ENCODE measurements at places on chromosomes 12 and 14. TPM values are rescaled to one million over a fixed set of nuclear protein-coding genes. Genes with fewer than 3 reads are reported as not detected.

DNA sequence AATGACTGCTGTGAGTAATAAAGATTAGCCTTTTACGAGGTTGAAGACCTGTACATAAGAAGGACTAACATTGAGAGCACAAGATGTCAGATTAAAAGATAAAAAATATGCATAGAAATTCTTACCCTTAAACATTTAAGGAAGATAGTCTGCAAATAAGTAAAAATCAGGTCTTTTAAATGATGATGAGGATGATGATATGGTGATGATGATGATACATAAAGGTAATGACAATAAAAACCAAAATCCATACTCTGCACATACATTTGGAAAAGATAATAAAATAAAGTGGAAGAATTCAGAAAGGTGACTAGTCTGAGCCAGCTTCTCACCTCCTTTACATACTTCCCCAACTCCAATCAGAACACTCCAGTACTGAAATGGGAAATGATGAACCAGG, 124.5 kb downstream of the PTCSC3 start:
- H3K36me3 ChIP-seq = no peaks in the 10 kb centered on the region
- H3K4me3 ChIP-seq = no peak overlapping the region
- no peak for DNase-seq
- H3K27ac ChIP-seq = no peak overlapping the region

- peaks cover 8% of the 10 kb centered on the region for H3K4me1 ChIP-seq
- H3K27ac ChIP-seq = no peak overlapping the region
- H3K36me3 ChIP-seq = no peaks in the 10 kb centered on the region
- no peak for DNase-seq
- H3K4me3 ChIP-seq = no peak overlapping the region
Observed at GRCh38 chr12:58883576-58884334, 36.5 kb downstream of the LRIG3 start.

The RGS6 gene
- 0.45 TPM for polyA plus RNA-seq

DNA sequence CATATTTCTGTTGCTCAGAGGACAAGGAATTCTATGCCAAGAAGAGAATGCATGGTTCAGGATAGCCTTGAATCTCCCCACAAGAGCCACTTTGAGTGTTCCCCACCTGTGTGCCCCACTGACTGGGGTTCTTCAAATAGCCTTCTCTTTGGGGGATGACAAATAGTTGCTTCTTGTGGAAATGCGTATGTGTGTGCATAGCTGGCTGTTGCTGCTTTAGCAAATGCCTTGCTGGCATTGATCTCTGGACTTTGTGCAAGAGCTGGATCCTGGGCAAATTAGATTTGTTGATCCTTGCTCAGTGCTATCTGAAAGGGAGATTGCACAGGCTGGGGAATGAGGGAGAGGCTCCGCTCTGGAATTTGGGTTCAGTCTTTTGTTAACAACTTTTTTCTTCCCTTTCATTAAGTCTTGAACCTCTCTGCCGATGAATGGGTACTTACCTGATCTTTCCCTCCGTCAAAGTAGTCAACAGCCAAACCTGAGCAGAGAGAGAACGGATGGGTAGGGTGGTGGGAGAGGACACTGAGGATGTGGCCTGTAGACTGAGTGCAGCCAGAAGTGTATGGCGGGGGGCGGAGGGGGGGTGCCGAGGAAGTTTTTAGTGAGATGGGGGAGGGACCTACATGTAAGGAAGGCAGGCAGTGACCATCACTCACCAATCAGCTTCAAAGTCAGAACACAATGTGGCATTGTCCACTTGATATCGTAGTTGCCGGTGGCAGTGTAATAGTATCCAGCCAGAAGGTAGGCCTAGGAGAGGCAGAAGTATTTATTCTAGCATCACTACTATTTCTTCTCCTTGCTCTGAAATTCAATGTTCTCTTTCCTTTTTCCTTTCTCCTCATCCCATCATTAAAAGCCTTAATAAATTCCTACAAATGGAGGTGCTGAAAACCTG, 10.7 kb downstream of the EMG1 start:
- H3K4me3 ChIP-seq = no peak overlapping the region
- H3K27ac ChIP-seq = no peak overlapping the region
- no peaks in the 10 kb centered on the region for H3K4me1 ChIP-seq
- no peak for DNase-seq
- peaks cover 51% of the 10 kb centered on the region for H3K36me3 ChIP-seq

The DNAI7 gene
- 1.1 TPM for polyA plus RNA-seq

DNA sequence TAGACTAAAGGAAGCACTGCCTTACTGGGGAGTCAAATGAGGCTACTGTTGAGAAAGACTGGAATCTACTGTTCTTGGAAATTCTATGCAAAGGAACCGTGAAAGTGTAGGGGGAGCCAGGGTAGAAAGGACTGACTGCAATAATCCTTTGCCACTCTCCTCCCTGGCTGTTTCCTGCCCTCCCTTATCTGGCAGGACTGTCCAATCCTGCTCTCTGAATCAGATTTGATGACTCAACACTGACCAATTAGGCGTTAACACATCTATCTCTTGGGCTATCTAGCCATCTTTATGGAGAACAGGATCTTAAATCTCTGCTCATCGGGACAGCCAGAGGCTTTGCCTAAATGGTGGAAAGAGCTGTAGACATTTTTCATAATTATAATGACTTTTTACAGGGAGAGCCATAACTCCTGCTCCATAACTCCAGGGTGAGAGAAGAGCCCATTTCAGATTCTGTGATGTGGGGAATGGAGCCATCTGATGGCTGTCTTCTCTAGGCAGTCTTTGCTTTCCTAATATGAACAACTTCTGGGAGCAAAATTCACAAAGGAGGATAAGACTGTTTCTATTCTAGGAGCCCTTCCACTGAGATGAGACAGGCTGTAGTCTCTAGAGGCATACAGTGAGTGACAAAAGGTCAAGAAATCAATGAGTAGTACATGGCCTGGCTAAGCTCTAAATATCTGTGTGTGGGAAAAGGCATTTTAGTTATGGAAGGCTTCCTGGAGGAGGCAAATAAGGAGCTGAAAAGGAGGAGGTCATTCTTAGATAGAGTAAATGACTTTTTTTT, 68.9 kb upstream of the CISTR start:
- no peaks in the 10 kb centered on the region for H3K4me1 ChIP-seq
- H3K27me3 ChIP-seq = peaks cover 7% of the 10 kb centered on the region

DNA sequence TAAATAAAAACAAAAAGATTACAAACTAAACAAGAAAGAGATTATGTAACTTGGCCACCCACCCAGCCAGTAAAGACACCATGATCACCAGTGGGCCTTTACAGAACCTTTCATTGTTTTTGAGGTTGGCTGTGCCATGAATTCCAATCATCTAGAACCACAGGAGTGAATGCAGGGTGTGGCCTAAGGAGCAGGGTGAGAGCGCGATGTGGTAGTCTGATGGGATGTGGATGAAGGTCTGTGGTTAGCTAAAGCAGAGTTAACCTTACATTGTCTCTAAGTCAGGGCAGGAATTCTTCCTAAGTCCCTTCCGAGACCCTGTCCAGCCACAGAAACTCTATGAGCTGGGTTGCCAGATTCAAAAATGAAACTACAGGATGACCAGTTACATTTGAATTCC, 54.0 kb upstream of the CDKN3 start:
- H3K4me1 ChIP-seq = no peaks in the 10 kb centered on the region
- no peak overlapping the region for H3K4me3 ChIP-seq

The KRT74 gene
- polyA plus RNA-seq = not detected

The LIN7A gene
- polyA plus RNA-seq = 0.77 TPM

GRCh38 chr12:8465301-8465996, 9.7 kb downstream of the CLEC6A start:
- no peaks in the 10 kb centered on the region for H3K36me3 ChIP-seq
- no peak overlapping the region for H3K4me3 ChIP-seq
- no peaks in the 10 kb centered on the region for H3K4me1 ChIP-seq
- no peak for DNase-seq
